Activated CD4-positive, alpha-beta memory T cell treated with anti-CD3 and anti-CD28 coated beads for 36 hours (primary cell): ENCODE measurements at places on chromosomes 5 and 9.
A peak's percentile ranks its signal among the peaks of the same experiment; 100 is the strongest.

DNA sequence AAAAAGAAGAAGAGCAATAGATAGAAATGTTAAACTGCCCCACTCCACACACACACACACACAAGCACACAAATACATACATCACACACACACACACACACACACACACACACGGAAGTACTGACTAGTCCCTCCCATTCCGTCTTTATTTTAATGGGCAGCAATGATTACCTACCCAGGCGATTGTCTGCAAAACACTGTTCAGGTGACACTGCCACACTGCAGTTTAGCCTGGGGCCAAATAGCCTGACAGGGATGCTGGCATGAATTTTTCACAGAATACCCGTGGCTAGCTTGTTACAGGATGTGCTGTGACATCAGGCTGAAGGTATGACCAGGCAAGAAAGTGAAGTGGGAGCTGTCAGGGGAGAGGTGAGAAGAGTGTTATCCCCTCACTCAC lies 86.9 kb downstream of the FRMD3 start:
- H3K4me1 ChIP-seq, result no peaks in the 10 kb centered on the region
- no peaks in the 10 kb centered on the region for H3K27me3 ChIP-seq
- H3K4me3 ChIP-seq, result no peak overlapping the region
- no peaks in the 10 kb centered on the region for H3K36me3 ChIP-seq

- DNase-seq, result no peak
- H3K36me3 ChIP-seq, result no peaks in the 10 kb centered on the region
- H3K4me3 ChIP-seq, result no peak overlapping the region
- no peaks in the 10 kb centered on the region for H3K27me3 ChIP-seq
- no peaks in the 10 kb centered on the region for H3K4me1 ChIP-seq
These were observed 57.7 kb upstream of the CER1 start for GRCh38 chr9:14780251-14780650.

DNA sequence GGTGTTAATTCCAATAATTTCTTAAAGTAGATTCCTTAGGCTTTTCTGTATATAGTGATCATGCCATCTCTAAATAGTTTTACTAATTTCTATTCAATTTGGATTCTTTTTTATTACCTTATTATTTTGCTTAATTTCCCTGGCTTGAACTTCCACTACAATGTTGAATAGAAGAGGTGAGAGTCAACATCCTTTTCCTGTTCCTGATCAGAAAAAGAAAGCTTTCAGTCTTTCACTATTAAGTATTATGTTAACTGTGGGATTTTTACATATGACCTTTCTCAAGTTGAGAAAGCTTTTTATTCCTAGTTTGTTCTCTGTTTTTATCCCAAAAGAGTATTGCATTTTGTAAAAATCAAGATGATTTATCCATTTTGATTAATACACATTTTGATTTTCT lies 574.5 kb upstream of the TLE4 start:
- H3K36me3 ChIP-seq, result no peaks in the 10 kb centered on the region
- no peak overlapping the region for H3K27ac ChIP-seq
- no peak overlapping the region for H3K4me3 ChIP-seq
- no peaks in the 10 kb centered on the region for H3K4me1 ChIP-seq
- no peak for DNase-seq

- H3K36me3 ChIP-seq, result no peaks in the 10 kb centered on the region
- no peaks in the 10 kb centered on the region for H3K27me3 ChIP-seq
- DNase-seq, result no peak
- no peak overlapping the region for H3K27ac ChIP-seq
These were observed 34.8 kb upstream of the TTC23L start for GRCh38 chr5:34803974-34804732.

DNA sequence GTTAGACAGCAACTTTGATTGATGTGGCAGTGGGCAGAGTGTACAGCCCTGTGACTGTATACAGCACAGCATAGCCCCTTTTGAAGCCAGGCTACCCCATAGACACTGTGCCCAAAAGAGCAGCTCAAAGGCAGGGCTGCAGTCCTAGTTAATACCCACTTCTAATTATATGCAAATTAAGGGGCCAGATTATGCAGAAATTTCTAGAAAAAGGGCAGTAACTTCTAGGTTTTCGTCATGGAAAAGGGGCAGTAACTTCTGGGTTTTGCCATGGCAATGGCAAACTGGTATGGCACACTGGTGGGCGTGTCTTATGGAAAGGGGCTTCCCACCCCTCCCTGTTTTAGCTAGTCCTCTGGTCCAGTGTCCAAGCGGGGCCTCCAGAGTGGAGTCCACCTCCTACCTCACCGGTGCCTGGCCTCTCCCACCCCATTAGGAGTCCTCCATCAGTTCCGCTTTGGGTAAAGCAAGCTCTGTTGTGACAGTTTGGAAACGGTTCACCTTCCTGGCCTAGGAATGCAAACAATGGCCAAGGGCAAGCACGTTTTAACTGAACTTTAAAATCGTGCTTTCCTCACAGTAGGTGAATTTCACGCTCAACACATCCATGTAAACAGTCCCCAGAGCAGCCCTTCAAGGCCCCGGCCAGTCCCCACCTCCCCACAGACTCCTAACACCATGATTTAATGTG lies 5.6 kb downstream of the ADAMTS13 start:
- peak overlapping the region; percentile 12 for H3K4me3 ChIP-seq
- H3K4me1 ChIP-seq, result peaks cover 4% of the 10 kb centered on the region
- DNase-seq, result no peak
- H3K27ac ChIP-seq, result no peak overlapping the region

GRCh38 chr9:107158321-107158720 lies 124.8 kb upstream of the RAD23B start:
- no peak for DNase-seq
- peaks cover 4% of the 10 kb centered on the region for H3K27me3 ChIP-seq
- H3K4me3 ChIP-seq, result no peak overlapping the region
- no peak overlapping the region for H3K27ac ChIP-seq

GRCh38 chr9:99106044-99106375 lies 1.1 kb downstream of the TGFBR1 start:
- H3K4me1 ChIP-seq, result peaks cover 52% of the 10 kb centered on the region
- H3K4me3 ChIP-seq, result peak overlapping the region; percentile 80
- no peaks in the 10 kb centered on the region for H3K36me3 ChIP-seq
- no peak for DNase-seq

GRCh38 chr5:56585999-56586691 lies 229.2 kb upstream of the MAP3K1 start:
- H3K27me3 ChIP-seq, result no peaks in the 10 kb centered on the region
- peak; percentile 15 for DNase-seq
- H3K27ac ChIP-seq, result no peak overlapping the region
- H3K4me1 ChIP-seq, result peaks cover 40% of the 10 kb centered on the region
- no peak overlapping the region for H3K4me3 ChIP-seq
